ENCODE measurements at places on chromosomes 6 and 20. TPM values are rescaled to one million over a fixed set of nuclear protein-coding genes. Genes with fewer than 3 reads are reported as not detected.

GRCh38 chr6:44734886-44735629 lies 347.6 kb downstream of the CDC5L start:
- no peak for DNase-seq

DNA sequence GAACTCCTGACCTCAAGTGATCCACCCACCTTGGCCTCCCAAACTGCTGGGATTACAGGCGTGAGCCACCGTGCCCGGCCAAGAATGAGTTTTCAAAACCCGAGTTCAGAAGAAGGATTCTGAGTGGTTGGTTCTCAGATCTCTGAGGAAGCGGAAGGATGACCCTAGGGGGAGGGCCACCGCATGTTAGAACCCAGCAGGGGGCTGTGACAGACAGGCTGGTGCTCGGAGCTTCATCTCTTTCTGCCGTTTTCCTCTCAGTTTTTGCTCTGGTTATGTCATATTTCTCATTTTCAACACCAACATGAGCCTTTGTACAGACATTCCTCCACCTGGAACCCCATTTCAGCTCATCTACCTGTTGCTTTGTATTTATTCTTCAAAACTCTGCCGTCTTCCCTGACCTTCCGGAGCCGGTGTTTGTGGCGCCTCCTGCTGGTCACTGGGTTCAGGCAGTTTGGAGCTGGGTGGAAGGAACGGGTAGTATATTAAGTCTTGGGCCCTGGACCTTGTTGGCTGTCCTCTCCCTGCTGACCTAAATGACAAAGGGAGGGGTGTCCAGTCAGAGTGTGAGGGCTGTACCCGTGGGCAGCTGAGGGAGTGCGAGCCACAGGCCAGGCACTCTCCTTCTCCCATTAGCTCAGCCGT lies at the start of gene DEFB123:
Gene DEFB123 (plus strand): TSS at position 621 of the 648 bp plus-strand sequence. CDS start 67 bp downstream, outside the sequence.
- DNase-seq: peak; percentile 15

GRCh38 chr20:51757226-51757625 lies 11.0 kb downstream of the ATP9A start:
- DNase-seq: no peak

DNA sequence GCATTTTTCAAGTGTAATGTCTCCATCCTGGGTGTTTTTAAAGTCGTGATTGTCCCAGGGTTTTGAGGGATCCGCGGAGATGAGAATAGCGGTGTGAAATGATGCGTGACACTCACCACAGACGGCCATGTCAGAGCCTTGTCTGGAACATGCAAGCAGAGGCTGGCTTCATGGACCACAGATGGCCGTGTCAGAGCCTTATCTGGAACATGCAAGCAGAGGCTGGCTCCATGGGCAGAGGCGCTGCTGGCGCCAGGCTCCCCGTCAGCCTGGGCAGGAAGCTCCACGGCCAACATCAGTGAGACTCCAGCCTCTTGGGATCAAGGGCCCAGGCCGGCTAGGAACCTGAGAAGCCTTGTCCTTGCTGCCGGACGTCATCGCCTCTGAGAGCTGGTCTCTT lies 7.7 kb upstream of the MRGBP start:
- no peak for DNase-seq

DNA sequence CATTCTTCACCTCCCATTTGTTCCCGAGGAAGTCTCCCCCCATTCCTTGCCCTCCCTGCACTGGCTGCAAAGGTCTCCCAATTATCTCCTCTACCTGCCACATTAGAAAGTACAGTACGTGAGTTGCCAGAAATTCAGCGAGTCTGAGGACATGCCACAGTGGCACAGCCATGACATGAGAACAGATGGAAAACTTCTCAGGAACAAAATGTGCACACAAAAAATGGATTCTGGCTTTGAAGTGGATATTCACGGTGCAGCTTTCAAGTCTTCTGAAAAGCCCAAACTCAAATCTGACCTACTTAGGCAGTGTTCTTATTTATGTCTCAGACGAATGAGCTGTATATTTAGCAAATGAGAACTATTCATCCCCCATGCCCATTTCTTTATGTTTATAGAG lies 269.1 kb upstream of the ARID1B start:
- no peak for DNase-seq

DNA sequence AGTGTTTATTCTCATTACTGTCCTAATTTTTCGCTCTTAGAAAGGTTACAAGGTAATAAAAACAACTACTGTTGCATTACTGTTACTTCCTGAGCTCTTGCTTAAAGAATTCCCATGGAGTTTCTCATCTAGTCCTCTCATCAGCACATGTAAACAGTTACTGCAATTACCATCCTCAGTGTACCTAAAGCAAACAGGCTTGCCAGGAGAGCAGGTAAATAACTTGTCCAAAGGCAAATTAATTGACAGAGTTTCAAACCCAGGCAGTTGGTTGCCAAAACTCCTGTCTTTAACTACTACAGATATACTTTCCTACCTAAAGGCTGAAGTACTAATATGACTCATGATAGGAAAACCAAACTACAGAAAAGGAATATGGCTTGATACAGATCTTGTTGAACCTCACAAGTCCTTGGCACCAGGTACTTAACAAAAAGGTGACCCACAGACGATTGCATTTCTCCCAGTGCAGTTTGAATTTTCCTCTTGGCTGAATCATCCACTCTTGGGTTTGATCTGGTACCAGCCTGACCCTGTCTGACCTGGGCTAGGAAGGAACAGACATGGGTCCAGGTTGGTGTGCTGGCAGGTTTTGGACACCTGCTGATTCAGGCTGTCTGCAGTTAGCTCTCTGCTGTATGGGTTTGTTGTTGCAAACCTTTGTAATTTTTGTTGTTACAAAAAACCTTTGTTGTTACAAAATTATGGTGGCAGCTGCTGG lies 153.0 kb downstream of the CFAP61 start:
- no peak for DNase-seq

DNA sequence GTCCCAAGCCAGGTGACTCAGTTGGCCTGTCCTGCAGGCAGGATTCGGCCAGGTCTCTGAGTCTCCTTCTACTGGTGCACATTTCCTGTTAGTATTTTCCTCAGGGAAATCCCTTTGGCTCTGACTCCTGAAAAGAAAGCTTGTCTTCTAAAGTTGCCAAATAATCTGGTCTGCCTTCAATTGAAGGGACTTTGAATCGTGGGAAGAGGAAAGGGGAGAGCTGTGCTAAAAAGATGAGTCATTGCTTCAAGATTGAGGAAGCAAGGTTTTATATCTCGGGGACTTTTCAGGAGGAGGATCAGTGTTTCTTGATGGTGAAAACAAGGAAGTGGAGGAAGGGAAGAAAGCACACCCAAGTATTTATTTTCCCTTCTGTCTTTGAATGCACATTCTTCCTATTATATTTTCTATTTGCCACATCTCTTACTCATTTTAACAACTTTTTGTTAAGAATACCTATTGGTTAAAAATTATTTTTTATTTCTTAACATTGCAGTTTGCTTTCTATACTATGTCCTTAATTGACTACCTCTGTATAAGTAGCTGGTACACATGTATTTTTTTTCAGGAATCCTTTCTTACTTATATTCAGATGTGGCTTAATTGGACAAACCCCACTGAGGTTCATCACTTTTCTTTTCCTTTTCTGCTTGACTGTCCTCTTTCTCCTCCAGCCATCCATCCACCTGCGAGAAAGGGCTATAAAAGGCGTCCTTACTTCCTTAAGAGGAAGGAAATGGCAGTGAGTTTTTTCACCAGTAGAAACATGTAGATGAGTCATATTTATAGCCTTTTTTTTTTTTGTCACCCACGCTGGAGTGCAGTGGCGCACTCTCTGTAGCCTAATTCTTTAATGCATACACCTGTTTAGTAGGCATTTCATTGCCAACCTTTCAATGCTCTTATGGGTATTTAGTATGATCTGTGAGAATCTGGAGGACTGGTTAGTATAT lies 15.0 kb upstream of the IFNGR1 start:
- DNase-seq: peak; percentile 40

DNA sequence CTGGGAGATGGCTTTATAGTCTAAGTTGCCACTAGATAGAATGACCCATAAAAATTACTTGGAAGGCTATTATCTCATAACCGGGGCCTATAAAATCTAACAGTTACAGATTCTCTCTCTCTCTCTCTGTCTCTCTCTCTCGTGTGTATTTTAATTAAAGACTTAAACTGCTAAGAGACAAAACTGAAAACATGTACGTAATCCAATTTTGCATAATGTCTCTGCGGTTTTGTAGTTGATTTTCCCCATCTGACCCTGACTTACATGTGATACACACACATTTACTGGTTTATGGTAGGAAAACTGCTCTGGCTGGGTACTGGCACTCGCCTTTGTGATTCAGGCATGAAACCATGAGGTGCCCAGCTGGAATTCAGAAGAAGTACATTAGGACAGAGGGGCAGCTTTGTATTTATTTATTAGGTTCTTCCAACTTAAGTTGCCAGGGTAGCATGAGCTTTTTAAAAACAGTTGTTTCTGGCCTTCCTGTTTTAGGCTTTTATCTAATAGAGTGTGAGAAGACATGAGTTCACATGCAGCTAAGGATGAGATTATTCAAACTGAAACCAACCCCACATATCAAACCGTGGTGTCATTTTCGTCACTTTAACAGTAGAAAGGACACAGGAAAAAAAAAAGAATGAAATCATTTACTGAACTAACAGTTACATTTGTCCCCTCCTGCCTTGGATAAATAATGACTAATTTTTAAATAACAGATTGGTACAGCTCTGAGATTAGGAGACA lies 182.5 kb downstream of the GMPR start:
- peak; percentile 63 for DNase-seq

GRCh38 chr6:155449450-155450239 lies 6.0 kb downstream of the NOX3 start:
- DNase-seq: no peak

GRCh38 chr6:119612176-119612891 lies 262.8 kb upstream of the MAN1A1 start:
- no peak for DNase-seq

- DNase-seq: no peak
Observed at GRCh38 chr6:12361042-12361765, 71.0 kb downstream of the EDN1 start.

- no peak for DNase-seq
Observed at GRCh38 chr6:145497006-145497405, 238.3 kb downstream of the EPM2A start.

- peak; percentile 15 for DNase-seq
Observed at GRCh38 chr6:44926556-44926955, 401.6 kb upstream of the RUNX2 start.

Gene NAA20
- total RNA-seq: 99.8 TPM

Gene TMEM170B
- 1.8 TPM for total RNA-seq

Gene EYA2
- not detected for total RNA-seq

Gene TNF
- 92.5 TPM for total RNA-seq

Gene BTNL2
- not detected for total RNA-seq

Gene SASH1
- total RNA-seq: 0.04 TPM

Gene PKIB
- total RNA-seq: 0.90 TPM
